Activated T-helper 1 cell treated with anti-CD3 and anti-CD28 coated beads, Interleukin-12 subunit alpha, Interleukin-12 subunit beta, Interleukin-2, Interleukin-4 antibody, amounts not matched to agents 30 ng/mL and 10 ng/mL and 1 ng/mL, durations not matched to agents 14 hours and 24 hours and 36 hours (primary cell): ENCODE measurements at places on chromosomes 2 and 18. TPM values are rescaled to one million over a fixed set of nuclear protein-coding genes. Genes with fewer than 3 reads are reported as not detected.

DNA sequence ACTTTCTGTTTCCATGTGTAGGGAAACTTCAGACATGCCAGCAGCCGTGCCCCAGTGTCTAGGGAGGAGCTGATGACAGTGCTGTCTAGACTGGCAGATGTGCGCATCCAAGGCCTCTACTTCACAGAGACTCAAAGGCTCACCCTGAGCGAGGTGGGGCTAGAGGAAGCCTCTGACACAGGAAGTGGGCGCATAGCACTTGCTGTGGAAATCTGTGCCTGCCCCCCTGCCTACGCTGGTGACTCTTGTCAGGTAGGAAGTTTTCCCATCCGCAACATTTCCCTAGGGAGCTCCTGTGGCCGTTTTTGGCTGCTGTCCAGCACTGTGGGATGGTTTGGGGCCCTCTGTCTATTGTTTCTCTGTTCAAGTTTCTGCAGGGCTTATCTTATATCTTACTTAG, 143.1 kb upstream of the TTC39C start:
- peaks cover 16% of the 10 kb centered on the region for H3K27me3 ChIP-seq
- DNase-seq: peak; percentile 13
- peak overlapping the region; percentile 5 for H3K4me3 ChIP-seq
- no peaks in the 10 kb centered on the region for H3K36me3 ChIP-seq
- H3K27ac ChIP-seq: no peak overlapping the region
- peaks cover 28% of the 10 kb centered on the region for H3K4me1 ChIP-seq

GALNT5 gene
- not detected in 2 replicates for total RNA-seq

LHCGR gene
- not detected in 2 replicates for total RNA-seq

DNA sequence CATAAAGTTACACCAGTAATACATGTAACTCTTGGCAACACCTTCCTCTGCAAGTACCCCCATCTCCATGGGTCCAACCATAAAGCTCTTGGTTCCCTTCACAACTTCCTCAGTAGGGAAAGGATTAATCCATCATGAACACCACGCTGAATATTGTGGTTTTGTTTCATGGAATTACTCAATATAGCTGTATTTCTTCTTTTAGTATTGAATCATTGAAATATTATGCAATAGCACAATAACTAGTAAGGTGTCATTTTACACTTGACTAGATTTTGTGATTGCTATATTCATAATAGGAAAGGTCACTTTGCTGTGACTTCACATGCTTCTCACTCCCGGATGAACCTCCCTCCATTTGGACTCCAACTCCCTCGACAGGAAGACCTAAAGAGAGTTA, 29.7 kb upstream of the PID1 start:
- no peak for DNase-seq
- no peaks in the 10 kb centered on the region for H3K4me1 ChIP-seq
- H3K27ac ChIP-seq: no peak overlapping the region
- H3K4me3 ChIP-seq: no peak overlapping the region

HOXD11 gene
- not detected in 2 replicates for total RNA-seq

- no peak for DNase-seq
- H3K4me1 ChIP-seq: no peaks in the 10 kb centered on the region
- H3K27me3 ChIP-seq: no peaks in the 10 kb centered on the region
- H3K36me3 ChIP-seq: no peaks in the 10 kb centered on the region
- H3K4me3 ChIP-seq: no peak overlapping the region
These were observed 54.0 kb downstream of the GATA6 start for GRCh38 chr18:22223254-22223964.

- DNase-seq: no peak
- peaks cover 4% of the 10 kb centered on the region for H3K27me3 ChIP-seq
- no peaks in the 10 kb centered on the region for H3K36me3 ChIP-seq
- H3K27ac ChIP-seq: no peak overlapping the region
- H3K4me3 ChIP-seq: no peak overlapping the region
These were observed 128.3 kb downstream of the PRPF40A start for GRCh38 chr2:152588998-152589397.

DNA sequence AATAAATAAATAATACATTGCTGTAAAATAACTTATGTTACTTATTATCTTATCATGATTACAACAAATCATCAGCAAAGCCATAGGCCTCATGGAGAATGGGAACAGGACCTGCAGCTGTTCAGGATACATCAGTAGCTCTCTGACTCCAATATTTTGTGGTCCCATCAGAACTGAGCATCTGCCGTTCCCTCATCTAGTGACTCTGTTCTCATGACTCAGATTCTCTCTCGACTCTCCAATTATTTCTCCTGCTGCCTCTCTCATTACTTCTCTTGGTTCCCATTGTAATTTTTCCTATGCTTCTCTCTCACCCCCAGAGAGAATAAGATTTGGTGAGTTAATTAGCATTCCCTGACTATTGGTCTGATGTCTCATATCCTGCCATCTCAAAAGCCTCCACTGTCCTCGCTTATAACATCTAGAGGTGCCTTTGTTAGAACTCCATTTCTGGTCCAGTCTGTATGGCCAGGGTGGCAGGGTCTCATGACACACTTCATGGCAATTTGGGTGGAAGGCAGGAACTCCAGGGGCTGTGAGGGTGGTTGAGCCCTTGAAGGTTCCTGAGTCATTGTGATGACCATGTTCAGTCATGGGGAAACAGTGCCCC, 78.0 kb upstream of the TANC1 start:
- H3K36me3 ChIP-seq: no peaks in the 10 kb centered on the region
- H3K27me3 ChIP-seq: peaks cover 3% of the 10 kb centered on the region
- no peak overlapping the region for H3K27ac ChIP-seq
- peaks cover 3% of the 10 kb centered on the region for H3K4me1 ChIP-seq
- DNase-seq: no peak

TMEM182 gene
- total RNA-seq: 2.1 and 4.4 TPM in 2 replicates

DNA sequence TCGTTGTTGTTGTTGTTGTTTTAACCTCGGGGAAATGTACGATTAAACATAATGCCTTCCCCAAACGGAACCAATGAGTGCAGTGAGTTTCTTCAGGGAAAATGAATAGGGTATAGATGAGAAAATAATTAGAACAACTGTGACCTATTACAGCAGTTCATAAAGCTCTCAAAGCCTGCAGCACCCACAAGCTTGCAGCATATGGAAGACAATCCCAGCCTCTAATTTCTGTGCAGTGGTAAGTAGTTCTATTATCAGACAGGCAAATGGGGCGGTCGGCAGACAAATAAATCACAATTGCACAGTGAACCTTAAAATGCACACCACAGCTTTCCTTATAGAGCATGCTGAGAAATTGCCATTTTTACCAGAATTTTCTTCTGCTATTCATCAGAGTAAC, 159.5 kb downstream of the MYT1L start:
- no peak overlapping the region for H3K27ac ChIP-seq
- DNase-seq: no peak
- H3K4me3 ChIP-seq: no peak overlapping the region
- H3K4me1 ChIP-seq: no peaks in the 10 kb centered on the region
- peaks cover 3% of the 10 kb centered on the region for H3K27me3 ChIP-seq
